Stimulated activated CD8-positive, alpha-beta memory T cell treated with anti-CD3 and anti-CD28 coated beads, Interleukin-4, amount 100 ng/mL, for 24 hours (primary cell): ENCODE measurements at places on chromosomes 2 and 18.

GRCh38 chr2:203994735-203995134 is 58.2 kb downstream of the ICOS start:
- DNase-seq = no peak

DNA sequence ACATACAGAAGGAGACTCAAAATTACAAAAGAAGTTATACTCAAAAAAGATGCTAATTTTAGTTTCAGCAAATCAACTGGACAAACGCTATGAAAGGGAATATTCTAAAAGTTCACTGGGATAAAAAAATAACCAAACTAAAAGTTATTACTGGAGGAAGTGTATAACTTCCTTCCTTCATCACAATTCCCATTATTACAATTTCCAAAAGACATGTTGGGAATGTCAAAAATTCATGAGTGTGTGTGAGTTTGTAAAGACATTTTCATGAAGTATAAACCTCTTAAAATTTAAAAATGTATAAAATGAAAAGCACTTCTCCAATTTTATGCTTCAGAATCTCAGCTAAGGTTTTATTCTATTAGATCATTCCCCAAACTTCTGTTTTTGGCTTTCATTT is 67.8 kb downstream of the MERTK start:
- no peak for DNase-seq

DNA sequence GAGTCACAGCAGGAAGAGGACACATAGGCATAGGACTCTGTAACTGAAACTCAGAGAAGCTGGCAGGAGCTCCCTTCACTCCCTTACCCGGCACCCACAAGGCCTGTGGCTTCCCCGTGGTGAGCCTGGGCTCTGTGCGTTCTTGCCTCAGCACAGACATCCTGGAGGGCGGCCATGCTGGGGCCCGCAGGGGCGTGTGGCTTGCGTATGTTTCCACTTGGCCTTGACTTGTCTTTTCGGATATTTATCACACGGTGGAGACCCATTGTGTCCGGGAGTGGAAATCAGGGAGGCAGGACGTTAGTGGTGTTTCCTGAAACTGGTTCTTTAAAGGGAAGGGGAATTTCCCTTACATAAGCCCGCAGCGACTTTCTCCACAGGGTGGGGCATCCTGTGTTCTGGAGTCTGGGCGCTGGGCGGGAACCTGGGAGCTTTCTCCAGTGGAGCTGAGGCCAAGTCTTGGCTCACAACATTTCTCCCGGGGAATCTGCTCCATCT is 49.9 kb upstream of the EML6 start:
- DNase-seq = no peak

GRCh38 chr2:164974221-164974620 is 18.9 kb upstream of the SLC38A11 start:
- no peak for DNase-seq

DNA sequence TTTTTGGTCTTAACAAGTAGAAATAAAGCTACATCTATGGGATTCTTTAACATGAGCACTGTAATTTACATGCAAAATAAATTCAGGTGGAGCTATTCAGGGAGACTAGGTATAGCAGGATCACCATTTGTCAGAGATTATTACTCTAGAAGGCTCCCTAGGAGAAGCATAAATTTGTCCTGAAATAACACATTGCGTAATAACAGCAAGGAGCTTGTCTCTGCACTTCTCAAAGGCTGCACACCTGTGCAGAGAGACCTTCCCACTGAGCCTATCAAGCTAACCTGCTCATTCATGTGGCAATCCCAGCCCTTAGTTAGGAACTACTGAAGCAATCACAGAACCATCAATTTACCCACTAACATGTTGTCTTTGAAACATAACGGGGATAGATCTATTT is 437.4 kb upstream of the MC4R start:
- no peak for DNase-seq

- DNase-seq = no peak
Observed at GRCh38 chr2:217691516-217691915, 311.3 kb downstream of the TNS1 start.

DNA sequence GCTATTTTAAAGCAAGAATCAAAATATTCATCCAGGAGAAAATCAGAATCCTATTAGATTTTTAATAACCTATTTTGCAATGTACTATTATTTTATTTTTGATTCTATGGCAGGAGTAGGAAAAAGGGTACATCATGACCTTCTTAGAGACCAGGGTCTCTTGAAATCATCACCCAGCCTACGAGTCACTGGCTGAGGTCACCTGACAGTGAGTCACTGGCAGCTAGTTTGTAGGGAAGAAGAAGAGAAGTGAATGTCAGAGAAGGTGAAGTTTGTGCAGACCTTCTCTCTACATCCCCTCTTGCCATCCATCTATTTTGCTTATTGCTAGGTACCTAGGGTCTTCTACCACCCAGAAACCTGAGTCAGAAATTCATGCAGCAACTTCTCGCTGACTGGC is 144.2 kb downstream of the ALK start:
- no peak for DNase-seq

GRCh38 chr18:24246143-24246542 is 107.3 kb downstream of the CABYR start:
- DNase-seq = no peak

DNA sequence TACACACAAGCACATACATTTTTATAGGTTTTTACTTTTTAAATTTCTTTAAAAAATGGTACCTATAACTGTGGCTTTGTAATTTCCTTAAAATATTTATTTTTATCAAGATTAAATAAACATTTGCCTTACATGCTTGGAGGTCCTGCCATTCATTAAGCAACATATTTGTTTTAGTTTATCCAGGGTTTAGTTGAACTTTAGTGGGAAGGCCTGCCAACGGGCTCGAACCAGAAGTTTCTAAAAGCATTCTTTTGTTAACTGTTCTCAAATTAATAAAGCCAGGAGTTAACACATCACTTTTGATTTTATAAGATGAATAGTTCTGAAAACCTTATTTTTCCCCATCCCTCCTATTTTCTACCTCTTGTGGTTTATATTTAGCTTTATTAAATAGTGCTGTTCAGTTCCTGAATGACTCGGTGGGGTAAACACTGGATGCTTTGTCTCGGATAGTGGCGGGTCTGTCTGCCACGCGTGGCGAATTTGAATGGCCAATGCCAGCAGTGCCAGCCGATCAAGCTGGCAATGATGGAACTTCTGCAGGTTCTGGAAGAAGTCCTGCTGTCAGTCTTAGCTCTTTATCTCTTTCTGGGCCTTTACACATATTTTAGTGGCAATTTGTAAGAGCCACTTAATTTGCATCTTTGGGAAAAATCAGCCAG is 32.2 kb downstream of the SH3YL1 start:
- DNase-seq = no peak

- no peak for DNase-seq
Observed at GRCh38 chr2:9405636-9406035, 17.7 kb downstream of the ITGB1BP1 start.

DNA sequence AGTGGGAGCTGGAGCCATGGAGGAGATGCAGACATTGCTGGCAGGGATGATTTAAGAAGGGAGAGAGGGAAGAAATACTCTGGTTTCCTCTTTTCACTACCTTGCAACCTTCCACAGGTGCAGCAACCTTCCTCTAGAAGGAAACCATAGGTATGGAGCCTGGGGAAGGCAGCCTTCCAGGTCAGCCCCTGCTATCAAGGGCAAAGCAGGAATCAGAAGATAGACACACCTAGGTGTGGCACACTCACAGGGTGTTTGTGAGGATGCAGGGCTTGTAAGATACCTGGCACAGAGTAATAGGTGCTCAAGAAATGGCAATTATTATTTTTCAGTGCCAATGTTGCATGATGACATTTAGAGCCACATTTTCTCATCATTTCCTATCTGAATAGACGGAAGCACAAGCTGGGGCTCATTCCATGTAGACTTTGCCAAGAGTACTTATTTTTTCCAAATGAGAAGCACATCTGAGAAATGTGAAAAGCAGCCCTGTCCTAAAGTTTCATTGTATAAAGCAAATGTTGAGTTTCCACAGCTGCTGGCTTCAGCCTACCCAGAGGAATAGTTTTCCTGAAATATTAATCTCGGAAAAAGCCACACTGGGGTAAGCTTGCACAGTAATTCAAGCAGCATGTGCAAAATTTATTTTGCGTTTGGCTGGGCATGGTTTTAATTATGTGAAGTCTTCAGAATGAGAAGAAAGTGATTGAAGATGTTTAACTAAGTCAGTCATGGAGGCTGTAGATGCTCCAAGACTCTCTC is 20.6 kb downstream of the EVA1A start:
- no peak for DNase-seq

- no peak for DNase-seq
Observed at GRCh38 chr2:8312861-8313830, 368.7 kb upstream of the ID2 start.

DNA sequence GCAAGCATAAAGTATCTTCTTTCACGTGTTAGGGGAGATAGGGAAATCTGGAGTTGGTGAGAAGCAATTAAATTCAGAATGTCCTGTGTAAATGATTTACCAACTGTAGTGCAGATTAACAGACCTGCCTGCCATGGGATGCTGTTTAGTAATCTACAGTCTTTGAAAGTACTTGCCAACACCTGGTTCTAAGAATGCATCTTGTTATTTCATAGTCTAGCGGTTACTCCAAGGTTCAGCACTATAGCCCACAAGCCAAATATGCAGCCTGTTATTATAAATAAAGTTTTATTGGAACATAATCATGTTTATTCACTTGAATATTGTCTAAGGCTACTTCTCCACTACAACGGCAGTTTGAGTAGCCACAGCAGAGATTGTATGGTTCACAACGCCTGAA is 100.8 kb downstream of the OSBPL6 start:
- no peak for DNase-seq

- no peak for DNase-seq
Observed at GRCh38 chr2:17580319-17580715, 39.8 kb downstream of the VSNL1 start.

GRCh38 chr18:21851327-21851961 is 110.9 kb downstream of the MIB1 start:
- no peak for DNase-seq

DNA sequence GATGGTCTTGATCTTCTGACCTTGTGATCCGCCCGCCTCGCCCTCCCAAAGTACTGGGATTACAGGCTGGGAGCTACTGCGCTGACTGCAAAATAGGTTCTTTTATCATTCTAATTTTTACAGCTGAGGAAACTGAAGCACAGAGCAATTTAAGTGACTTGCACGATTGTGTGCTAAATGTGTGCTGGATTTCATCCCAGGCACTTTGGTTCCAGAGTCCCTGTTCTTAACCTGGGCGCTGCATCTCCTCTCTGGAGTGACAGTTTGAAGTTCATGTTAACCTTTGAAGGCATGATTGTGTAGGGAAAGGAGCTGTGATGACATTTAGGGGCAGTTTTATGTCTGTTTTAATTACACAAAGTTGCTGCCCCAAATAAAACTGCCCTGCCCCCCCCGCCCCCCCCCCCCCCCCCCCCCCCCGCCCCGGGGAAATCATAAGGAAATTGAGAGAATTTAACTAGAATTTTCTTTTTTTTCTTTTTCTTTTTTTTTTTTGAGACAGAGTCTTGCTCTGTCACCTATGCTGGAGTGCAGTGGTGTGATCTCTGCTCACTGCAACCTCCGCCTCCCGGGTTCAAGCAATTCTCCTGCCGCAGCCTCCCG is 5.6 kb downstream of the ACSL3 start:
- DNase-seq = no peak

GRCh38 chr2:118530976-118531375 is 316.5 kb downstream of the EN1 start:
- no peak for DNase-seq
